ENCODE measurements at places on chromosomes 3 and 15.

DNA sequence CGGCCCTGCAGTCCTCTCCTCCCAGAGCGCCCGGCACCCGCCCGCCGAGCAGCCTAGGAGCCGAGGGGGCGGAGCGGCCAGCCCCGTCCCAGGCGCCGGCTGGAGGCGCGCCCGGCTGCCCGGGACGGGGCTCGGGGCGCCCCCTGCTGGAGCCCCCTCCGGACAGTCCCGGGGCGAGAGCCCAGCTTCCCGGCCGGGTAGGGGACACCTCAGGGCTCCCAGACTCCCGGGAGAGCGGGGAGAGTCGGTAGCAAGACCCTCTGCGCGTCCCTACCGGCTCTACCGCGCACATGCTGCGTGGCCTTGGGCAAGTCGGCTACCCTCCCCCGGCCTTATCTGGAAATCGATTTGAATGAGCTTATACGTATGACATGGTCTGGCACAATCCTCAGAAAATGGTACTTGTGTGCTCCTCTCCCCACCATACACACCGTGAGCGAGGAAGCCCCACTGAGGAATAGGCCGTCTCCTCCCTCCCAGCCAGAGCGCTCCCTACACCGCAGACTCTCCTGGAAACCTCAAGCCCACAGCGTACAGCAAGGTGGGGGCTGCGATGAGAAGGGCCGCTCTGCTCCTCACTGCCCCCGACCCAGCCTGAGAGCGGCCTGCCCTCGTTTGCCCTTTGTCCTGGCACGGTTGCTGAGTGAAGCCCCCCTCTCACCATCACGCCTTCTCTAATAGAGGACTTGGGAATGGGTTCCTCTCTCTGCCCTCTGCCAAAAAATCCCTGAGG, at the start of gene DAPK2:
TSS of gene DAPK2 (minus strand) at position 65 of the 733 bp plus-strand sequence. CDS start 6,224 bp downstream, outside the sequence.
- DNase-seq: peak; percentile 78

- DNase-seq: no peak
Measured at GRCh38 chr3:182303169-182303568, 490.1 kb upstream of the ATP11B start.

- DNase-seq: no peak
Measured at GRCh38 chr3:101500208-101500607, 12.8 kb downstream of the SENP7 start.

GRCh38 chr3:173685456-173685855, 287.9 kb downstream of the NLGN1 start:
- no peak for DNase-seq

DNA sequence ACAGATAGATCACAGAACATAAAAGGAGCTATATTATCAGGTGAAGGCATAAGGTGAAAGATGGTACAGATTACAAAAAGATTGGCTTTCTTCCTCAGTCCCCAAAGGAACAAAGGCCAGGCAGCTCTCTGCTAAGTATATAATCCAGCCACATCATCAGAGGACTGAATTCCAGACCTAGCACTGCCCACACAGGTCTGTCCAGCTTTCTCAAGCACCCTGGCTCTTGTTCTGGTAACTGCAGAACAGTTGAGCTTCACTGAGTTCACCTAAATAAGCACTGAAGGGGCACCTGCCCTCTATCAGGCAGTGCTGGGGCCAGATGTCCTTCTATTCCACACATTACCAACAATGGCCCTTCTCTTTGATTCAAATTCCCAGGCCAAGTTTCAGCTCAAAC, 6.3 kb downstream of the DUOXA1 start:
- DNase-seq: no peak

- no peak for DNase-seq
Measured at GRCh38 chr15:97115761-97116070, 785.2 kb downstream of the NR2F2 start.

- DNase-seq: peak; percentile 68
Measured at GRCh38 chr3:154121701-154122551, 736 bp downstream of the ARHGEF26 start.

DNA sequence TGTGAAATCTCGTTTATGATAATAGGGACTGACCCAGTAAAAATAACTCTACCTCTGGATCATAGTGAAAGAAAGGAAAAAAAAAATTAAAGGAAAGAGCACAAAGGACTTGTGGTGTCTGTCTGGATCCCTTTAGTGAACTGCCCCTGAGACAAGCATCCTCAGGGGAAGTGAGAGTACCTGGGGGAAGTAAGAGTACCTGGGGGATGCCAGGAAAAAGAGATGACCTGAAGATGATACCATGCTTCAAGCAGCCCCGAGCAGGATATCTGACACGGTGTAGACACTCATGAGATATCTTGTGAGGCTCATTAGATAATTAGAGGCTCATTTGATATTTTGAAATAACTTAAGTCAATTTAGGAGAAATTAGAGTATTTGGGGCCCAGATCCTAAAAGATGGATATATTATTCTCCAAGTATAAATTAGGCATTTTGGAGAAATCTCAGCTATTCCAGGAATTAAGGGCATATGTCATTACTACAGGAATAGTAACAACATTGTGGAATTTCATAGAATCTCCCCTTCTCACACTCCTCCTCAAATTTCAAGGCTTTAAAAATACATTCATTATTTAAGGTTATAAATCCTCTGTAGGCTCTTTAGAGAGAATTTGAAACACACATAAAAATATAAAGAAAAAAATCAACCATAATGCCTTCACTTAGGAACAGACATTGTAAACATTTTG, 36.3 kb upstream of the PSMD6 start:
- no peak for DNase-seq

DNA sequence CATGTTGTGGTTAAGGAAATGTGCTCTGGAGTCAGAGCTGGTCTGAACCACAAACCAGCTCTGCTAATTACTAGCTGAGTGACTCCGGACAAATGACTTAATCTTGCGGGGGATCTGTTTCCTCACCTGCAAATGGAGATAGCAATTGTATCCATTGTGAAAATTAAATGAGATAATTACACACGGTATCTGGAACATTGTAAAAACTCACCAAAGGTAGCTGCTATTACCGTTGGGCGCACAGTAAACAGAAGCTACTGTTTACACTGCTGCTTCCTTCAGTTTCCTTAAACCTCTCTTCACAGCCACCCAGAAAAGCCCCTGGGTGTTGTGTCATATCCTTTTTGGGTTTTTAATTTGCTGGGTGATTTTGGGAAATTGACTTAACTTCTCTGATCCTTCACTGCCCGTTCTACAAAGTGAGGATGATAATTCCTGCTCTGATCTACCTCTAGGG, 107.8 kb downstream of the MEGF11 start:
- no peak for DNase-seq

GRCh38 chr3:98730338-98730737, 32.8 kb upstream of the ST3GAL6 start:
- DNase-seq: no peak

- no peak for DNase-seq
Measured at GRCh38 chr3:47586746-47587145, 8.1 kb upstream of the CSPG5 start.

DNA sequence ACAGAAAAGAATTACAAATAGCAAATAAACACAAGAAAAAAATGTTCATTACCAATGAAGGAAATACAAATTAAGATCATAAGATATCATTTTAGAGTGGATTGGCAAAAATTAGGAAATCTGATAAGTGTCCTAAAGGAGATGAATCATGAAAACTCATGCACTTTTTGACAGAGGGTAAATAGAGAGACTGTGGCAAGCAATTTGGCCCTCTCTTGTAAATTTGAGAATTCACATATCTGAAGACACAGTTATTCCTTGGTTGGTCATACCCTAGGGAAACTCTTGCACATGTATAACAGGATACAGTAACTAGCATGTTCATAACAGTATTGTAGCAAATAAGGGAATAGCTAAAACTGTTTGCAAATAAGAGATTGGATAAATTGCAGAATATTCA, 246.0 kb upstream of the GADL1 start:
- no peak for DNase-seq

GRCh38 chr15:75107908-75108838, 84.8 kb downstream of the PPCDC start:
- DNase-seq: no peak

GRCh38 chr15:43408789-43409188, 37.9 kb downstream of the TUBGCP4 start:
- DNase-seq: no peak

Measured in left forelimb (tissue), 1 donor.